Central memory CD4-positive, alpha-beta T cell (primary cell): ENCODE measurements at places on chromosomes 16 and 17.

GRCh38 chr17:78899361-78900260, 3.4 kb downstream of the CEP295NL start:
- no peak for DNase-seq

GRCh38 chr16:89430436-89431157, 59.8 kb downstream of the ANKRD11 start:
- no peak for DNase-seq

DNA sequence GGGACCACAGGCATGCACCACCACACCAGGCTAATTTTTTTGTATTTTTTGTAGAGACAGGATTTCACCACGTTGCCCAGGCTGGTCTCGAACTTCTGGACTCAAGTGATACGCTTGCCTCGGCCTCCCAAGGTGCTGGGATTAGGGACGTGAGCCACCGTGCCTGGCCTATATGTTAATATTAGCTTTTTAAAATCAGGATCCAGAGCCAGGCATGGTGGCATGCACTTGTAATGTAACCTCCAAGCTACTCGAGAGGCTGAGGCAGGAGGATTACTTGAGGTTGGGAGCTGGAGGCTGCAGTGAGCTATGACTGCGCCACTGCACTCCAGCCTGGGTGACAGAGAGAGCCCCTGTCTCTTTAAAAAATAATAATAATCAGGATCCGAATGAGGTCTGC, 8.5 kb upstream of the ADCY7 start:
- DNase-seq: no peak

DNA sequence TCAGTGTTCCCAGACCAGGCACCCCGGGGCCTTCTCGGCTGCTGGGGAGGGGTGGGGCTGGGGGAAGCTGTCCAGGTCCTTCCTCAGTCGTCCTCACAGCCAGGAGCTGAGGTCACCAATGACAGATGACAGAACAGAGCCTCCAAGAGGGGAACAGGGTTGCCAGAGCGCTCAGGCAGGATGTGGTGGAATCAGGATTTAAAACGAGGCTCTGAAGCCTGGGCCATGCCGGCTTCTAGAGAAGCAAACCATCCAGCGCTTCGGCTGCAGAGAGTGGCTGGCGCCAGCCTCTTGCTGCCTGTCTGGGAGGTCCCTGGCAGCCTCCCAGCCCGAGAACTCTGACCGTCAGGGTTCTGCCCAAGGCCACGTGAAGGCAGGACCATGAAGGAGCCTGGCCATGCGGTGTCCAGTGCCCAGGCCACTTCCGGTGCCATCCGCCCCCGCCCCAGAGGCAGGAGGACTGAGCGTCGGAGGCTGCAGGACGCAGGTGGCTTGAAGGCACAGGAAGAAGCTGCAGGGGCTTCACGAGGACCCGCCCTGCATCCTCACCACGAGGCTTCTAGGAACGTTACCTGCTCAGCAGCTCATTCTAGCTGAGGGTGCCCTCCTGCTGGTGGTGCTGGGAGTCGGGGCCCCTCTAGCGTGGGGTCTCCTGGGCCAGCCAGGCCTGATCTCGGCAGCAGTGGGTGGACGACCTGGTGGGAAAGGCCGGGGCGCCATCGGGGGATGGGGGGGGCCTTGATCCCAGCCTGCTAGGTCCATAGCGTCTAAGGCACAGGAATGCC, 78.5 kb downstream of the KLHDC4 start:
- no peak for DNase-seq

GRCh38 chr17:50513495-50513894, 5.3 kb downstream of the MYCBPAP start:
- DNase-seq: no peak
